Fibroblast of skin of right quadriceps (primary cell): ENCODE measurements at places on chromosomes 1 and 21.

GRCh38 chr1:205189131-205189530, 22.4 kb downstream of the DSTYK start:
- no peak for DNase-seq

GRCh38 chr1:157724537-157725220, 24.1 kb upstream of the FCRL3 start:
- DNase-seq, result no peak

- DNase-seq, result peak; percentile 66
Measured at GRCh38 chr1:200837931-200838571, 34.7 kb upstream of the GPR25 start.

GRCh38 chr1:234004591-234004990, 100.1 kb downstream of the SLC35F3 start:
- no peak for DNase-seq

GRCh38 chr21:42411197-42411869, 7.6 kb downstream of the UBASH3A start:
- no peak for DNase-seq

GRCh38 chr1:204599098-204599497, 82.9 kb downstream of the MDM4 start:
- no peak for DNase-seq

DNA sequence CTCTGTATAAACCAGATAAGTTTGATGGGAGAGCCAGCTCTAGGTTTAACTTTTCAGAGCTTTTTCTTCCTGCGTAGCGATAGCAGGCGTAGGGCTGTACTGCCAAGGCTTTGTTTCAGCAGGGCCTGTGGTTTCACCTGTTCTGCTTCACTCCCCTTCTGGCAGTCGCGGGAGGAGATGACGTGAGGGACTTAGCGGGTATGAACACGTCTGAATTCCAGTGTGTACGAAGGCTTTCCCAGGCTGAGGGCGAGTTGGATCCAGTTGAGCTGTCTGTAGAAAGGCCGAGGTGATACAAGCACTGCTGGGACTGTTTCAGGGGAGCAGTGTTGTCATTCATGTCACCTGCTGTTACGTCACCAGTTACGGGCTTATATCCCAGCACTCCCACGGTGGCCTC, 21.2 kb downstream of the PEX14 start:
- no peak for DNase-seq

GRCh38 chr1:239719642-239720258, 333.4 kb downstream of the CHRM3 start:
- DNase-seq, result no peak

- no peak for DNase-seq
Measured at GRCh38 chr1:94079080-94079940, 41.6 kb downstream of the ABCA4 start.

DNA sequence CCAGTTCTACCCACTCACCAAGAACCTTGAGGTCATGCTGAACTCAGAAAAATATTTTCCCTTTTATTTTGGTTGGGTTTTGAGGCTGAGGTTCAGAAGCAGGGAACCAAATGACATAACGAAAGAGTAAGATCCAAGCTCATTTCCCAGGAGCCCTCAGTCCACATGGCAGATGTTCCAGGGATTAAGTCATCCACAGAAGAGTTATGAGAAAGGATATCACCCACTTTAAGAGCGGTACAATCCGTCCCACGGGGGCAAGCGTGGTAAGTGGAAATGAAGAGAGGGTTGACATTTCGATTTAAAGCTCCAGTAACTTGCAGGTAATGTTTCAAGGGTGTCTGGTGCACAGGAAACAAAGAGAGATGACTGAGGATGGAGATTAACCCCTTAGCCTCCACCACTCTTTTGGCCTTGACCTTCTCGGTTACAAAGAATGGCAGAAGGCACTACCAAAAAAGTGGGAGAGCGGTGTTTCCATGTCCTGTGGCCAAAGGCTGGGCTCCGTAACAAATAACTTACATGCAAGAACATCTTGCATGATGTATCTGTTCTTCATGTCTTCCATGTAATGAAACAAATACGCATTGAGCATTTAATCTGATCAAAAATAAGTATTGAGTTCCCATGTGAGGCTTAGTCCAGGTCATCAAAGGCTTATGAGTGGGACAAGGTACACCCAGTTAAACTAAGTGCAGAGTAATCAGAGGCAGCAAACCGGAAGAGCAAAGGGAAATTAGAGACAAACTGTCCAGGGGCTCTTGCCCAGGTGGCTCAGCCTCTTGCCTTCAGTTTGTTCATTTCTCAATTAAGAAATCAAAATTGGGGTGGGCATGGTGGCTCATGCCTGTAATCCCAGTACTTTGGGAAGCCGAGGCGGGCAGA, 241.4 kb downstream of the TOMM20 start:
- DNase-seq, result peak; percentile 48

- DNase-seq, result peak; percentile 13
Measured at GRCh38 chr1:178652506-178653490, 72.2 kb upstream of the RALGPS2 start.

DNA sequence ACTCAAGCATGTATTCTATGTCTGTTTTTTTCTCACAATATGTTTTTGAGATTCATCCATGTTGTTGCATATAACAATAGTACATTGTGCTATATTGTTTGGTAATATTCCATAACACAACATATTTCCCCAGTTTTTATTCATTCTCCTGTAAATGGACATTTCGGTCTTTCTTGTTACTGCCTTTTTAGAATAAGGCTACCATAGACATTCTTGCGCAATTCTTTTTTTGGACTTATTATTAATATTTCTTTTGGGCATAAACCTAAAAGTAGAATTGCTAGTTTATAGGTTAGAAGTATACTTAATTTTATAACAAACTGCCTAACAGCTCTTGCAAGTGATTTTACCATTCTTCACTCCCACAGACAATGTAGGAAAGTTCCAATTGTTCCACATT, 573.0 kb downstream of the ADGRL2 start:
- no peak for DNase-seq

- peak; percentile 70 for DNase-seq
Measured at GRCh38 chr1:40476924-40477677, at the start of gene ZFP69. Gene ZFP69, plus strand, starts transcription at chr1:40477290. Its CDS starts 2,072 bp downstream, at chr1:40479362.

DNA sequence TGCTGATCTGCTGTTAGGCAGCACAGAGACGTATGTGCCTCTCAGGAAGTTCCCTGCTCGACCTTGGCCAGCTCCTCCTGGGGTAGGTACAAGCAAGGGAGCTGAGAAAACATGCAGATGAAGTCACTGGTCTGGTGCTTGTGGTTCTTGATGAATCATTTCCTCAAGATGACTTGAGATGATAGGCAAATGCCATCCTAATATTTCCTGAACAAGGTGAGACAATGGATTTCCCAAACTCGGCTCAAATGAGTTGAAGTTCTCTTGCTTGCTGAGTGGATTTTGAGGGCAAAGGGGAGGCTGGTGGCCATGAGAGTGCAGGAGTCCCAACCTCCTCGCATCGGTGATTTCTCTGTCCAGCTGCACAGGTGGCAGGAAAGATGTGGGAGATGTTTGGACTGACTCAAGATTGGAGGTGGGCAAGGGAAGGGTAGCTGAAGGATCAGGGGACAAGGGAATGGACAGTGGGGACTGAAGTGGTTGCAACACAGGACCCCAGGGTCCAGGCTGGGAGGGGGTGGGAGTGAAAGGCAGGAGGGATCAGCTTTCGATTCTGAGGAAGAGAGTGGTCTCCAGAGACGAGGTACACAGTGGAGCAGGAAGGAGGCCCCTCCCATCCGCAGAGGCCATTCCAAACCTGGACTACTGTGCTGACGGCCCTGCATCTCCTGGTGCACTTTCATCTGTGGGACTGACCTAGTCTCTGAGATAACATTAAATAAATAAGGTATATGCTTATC, 63.9 kb downstream of the CAPN2 start:
- peak; percentile 73 for DNase-seq

GRCh38 chr1:232172563-232172962, 457.4 kb downstream of the SIPA1L2 start:
- DNase-seq, result no peak

GRCh38 chr1:25896266-25896665, 10.0 kb downstream of the STMN1 start:
- peak; percentile 58 for DNase-seq

DNA sequence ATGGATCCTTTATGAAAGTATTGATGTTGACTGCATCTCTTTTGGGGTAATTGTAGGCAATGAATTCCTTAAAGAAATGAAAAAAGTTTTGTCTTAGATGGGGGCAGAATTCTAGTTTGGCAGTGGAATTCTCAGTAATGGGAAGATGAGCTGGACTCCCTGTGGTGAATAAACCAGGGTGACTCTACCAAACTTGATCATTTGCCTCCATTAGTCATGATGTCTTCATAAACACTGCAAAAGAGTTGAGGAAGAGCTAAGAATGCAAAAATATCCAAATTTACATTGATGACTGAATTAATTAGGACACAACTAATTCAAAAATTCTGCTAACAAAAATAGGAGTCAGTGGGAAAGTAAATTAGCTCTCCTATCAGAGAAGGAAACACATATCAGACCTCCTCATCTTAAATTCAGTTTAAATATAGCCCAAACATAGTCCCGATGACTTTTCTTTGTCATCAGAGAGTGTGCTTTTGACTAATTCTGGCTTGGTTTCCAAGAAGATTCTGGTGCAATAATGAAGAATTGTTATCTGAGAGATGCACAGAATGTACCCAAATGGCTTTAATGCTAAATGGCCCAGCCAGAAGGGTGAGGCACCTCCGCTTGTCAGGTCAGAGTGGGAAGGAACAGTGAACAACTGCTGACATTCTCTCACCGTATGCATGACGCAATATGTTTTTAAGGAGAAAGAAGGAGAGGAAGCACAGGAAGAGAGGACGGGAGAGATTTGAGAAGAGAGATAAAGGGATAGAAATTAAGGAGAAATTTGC, 525.1 kb downstream of the LMO4 start:
- peak; percentile 48 for DNase-seq

DNA sequence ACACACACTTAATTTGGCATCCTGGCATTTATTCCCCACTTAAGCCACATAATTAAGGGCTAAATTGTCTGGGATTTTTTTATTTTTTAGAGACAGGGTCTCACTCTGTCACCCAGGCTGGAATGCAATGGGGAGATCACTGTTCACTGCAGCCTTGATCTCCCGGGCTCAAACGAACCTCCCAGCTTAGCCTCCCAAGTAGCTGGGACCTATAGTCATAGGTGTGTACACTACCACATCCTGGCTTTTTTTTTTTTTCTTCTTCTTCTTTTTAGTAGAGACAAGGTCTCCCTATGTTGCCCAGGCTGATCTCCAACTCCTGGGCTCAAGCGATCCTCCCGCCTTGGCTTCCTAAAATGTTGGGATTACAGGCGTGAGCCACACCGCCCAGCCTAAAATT, 24.2 kb downstream of the ZZZ3 start:
- no peak for DNase-seq

DNA sequence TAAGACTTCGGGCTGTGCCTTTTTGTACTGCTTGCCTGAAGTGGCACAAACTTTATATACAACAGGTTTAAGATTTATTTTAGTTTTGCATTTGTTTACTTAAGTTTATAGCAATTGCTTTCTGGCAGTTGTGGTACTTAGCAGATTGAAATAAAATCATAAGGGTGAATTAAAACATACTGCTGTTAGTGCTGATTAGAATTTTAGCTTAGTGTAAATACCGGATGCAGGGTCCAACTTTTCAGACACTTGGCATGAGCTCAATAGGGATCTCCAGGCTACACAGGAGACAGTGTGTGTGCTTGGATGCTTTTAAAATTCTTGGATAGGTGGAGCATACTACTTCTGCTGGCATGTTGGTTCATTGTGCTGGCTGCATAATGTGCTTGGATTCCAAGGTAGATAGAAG, 159.6 kb downstream of the NFIA start:
- DNase-seq, result no peak

GRCh38 chr1:1672181-1672965, 13.6 kb upstream of the CDK11B start:
- DNase-seq, result no peak

DNA sequence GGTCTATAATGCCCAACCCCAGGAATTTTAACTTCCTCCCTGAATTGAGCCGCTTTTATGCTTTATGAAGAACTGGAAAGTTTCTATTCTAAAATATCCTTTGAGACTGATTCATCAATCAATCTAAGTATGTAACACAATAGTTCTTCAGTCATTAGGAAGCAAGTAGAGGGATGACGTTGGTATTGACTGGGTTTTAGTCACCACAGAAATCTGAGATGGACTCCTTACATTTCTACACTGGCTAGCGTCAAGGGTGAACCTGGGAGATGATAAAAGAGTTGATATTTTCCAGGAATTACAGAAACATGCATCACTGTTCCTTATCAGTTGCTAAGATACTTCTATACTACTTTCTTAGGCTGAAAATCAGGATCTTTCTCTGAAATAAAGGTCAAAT, 308.0 kb downstream of the HMCN1 start:
- DNase-seq, result no peak

- peak; percentile 27 for DNase-seq
Measured at GRCh38 chr1:163205513-163205912, 2.8 kb upstream of the RGS5 start.

GRCh38 chr1:46549697-46550681, 1.5 kb downstream of the KNCN start:
- DNase-seq, result peak; percentile 29

- DNase-seq, result no peak
Measured at GRCh38 chr1:25004355-25004754, 74.3 kb upstream of the RUNX3 start.

DNA sequence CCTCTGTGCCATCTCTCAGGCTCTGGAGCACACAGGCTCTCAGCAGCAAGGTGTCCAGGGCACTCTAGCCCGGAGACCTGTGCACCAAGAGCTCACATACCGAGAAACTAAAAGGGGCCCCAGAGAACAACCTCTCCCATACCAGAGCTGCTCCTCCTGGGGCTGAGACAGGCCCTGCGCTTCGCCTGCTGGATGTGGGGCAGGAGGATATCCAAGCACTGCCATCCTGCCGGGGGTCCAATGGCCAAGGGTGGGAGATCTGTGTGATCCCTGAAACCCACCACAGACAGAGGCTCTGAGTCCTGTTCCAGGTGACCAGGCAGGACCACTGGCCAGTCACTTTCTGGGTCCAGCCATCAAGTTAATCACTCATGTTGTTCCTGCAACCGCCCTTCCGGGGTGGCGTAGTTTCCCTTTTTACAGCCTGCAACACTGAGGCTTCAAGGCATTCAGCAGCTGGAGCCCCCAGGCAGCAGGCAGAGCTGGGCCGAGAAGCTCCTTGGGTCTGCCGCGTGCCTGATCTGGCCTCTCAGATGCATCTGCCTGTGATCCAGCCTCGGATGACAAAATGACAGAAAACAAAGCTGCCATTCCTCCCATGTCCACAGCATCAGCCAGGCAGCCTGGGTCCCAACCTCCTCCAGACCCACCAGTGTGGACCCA, 36.7 kb upstream of the ACTRT2 start:
- no peak for DNase-seq

- DNase-seq, result no peak
Measured at GRCh38 chr1:44265656-44266358, 52.5 kb downstream of the DMAP1 start.

DNA sequence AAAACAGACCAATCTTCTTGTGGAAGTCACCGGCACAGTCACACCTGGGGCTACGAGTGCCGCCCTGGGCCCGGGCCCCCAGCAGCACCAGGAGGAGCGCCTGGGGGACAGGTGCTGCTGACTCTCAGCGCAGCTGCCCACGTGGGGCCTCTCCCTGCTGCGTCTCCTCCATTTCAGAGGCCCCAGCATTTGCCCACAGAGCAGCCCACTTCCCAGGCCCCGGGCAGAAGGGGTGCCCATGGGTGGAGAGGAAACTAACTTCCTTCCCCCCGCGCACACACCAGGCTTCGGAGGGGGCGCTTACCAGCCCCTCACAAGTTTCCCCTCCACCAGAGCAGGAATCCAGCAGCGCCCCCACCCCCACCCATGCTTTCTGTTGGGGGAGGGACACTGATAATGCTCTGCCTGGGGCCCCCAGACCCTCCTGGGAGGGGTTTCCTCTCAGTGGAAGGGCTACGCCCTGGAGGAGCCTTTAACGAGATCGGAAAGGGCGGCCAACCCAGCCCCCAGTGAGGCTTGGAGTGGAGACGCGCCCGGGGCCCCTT, 440 bp downstream of the TNFRSF25 start:
- DNase-seq, result no peak
